ENCODE measurements at places on chromosomes 6 and 20.
A peak's percentile ranks its signal among the peaks of the same experiment; 100 is the strongest.

GRCh38 chr6:125869427-125869826 lies 78.7 kb downstream of the NCOA7 start:
- DNase-seq, result no peak

DNA sequence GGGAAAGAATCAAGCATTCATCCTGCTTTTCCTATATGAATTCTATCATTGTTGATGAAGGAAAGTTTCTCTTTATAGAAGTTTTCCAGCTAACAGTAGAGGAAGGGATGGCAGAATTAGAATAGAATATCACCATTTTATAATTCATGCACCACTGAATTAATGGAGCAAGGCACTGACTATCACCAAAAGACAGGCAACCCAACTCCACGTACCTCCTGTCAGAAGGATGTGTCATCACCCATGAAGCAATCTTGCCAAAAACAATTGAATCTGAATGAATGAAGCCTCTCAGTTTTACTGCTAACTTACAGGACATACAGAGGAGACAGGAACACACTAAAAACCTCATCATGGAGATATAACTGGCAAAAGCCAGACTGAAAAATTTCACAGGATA lies 122.4 kb downstream of the NFATC2 start:
- DNase-seq, result no peak

- no peak for DNase-seq
Observed at GRCh38 chr6:75285283-75285639, 669 bp upstream of the TMEM30A start.

GRCh38 chr20:10671919-10672623 lies 1.7 kb downstream of the JAG1 start:
- peak; percentile 84 for DNase-seq
